ENCODE measurements at places on chromosomes 2 and 18.

DNA sequence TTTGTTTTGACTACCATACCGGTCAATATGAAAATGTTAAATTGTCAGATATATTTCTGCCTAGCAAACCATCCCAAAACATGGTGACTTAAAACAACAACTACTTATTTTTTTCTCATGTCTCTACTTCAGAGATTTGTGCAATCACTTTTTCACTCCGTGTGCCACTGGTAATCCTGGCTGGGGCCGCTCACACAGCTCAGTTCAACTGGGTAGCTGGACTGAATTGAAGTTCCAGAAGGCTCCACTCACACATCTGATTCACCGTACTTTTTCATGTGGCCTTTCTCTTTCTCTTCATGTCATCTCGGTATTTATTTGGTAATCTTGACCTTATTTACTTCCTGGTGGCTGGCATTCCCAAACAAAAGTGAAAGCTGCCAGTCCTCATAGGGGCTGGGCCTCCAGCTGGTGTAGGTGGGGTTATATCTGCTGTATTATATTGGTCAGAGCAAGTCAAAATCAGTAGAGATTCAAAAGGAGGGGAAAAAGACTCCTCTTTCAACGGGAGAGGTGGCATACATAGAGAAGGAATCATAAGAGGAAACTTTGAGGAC is 513.9 kb upstream of the NXPH2 start:
- no peak for DNase-seq

DNA sequence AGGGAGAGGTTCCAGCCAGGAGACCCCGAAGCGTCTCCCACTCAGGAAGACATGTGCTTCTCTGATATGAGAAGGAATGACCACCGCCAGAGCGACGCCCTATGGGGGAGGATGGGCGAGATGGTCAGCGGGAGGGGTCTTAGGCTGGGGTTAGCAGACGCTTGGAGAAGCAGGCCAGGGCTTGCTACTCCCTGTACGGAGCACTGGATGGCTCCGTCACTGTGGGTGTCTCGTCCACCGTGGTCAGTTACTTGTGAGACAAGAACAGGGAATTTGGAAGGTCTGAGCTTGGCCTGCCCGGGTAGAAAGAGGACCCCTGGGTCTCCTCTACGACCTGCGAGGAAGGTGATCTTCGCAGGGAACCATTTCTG is 39.8 kb downstream of the TMEM18 start:
- no peak for DNase-seq

- DNase-seq: no peak
These were observed 63.0 kb downstream of the NPAS2 start for GRCh38 chr2:100882645-100883613.

DNA sequence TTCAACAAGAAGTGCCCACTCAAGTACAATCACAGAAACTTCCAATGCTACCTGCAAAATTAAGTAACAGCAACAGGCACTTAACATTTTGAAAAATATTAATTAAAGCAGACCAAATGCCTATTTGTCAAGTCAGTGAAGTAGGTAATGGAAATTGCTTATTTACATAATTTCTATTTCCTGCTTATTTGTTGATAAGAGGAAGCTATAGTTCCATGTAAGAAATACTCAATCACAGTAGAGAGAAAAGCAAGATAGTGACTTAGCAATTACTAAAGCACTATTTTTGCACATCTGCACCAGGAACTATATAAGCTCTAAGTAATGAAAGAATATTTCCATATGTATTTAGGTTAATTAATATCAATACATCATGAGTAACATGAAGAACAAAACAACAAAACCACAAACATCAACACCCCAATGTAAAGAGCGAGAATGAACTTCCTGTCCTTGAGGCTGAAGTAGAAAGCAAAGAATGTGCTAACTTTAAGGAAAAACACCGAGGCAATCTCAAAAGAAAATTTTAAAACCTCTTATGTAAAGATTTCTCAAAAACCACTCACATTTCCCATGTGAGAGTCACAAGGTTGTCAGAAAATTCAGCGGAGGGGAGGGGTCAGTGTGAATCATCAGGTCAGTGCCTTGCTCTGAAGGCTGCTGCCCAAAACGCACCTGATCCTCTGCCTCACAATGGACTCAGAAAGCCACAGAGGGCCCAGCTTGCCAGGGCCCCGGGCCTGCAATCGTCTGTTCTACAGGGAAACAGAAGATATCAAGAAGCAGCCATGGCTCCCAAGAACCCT is 12.5 kb downstream of the NPC1 start:
- no peak for DNase-seq

DNA sequence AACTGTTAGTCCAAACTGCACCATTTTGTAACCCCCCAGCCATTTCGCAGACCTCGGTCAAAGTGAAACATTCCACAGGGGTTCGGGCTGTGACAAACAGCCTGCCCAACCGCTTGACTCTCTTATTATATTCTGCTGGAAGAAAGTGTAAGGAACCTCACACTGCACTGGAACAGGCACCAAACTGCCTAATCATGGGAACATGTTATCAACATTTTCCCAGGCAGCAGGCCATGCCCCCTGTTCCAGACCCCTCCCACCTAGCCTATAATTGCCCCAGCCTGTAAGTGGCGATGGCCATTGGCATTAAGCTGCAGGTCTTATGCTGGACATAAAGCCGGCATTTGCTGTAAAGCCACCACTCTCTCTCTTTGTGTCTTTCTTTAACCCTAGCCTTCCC is 16.9 kb downstream of the LYG2 start:
- no peak for DNase-seq

DNA sequence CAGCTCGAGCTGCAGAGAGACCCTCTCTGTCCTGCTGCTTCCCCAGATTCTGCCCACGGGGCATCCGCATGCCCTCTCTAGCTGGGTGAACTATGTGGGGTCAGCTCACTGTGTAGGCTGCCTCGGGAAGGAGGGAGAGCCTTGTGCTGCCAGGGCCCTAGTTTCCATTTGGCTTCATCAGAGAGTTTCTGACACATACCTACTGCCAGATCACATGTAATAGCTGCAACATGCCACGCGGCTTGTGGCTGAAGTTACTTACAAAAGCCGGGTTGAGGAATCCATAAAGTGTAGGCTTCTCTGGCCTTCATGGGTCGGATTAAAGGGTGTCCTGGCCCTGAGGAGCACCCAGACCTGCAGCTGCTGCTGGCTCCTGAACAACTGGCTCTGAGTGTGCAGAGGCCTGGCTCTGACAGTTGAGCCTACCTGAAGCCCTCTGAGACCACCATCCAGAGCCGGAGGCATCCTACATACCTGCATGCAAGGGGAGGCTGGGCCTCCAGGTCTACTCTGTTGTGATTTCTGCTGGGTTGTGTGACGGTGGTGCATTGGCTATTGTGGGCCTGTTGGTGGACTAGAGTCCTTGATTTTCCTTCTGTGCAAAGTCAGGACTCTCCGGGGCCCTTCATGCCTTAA is 130.0 kb downstream of the SH3RF3 start:
- no peak for DNase-seq

- DNase-seq: no peak
These were observed 489 bp downstream of the TRMT61B start for GRCh38 chr2:28869494-28870145.

- DNase-seq: no peak
These were observed 14.3 kb downstream of the KCNG2 start for GRCh38 chr18:79812052-79812451.

DNA sequence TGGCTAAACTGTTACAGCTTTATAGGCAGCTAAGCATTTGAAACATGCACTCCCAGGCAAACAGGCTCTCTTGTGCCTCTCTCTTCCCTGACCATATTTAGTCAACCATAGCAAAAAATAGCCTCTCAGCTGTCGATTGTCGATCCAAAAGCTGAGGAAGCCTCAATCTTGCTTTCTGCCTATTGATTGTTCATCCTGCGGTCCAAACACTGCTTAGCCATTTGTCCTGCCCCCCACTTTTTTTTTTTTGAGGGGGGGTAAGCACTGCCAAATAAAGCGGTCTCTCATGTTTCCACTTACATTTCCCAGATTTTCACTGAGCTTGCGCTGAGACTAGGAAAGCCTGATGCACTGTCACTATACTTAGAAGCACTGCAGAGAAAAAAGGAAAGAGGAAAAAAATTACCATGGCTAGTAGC is 90.8 kb downstream of the MIB1 start:
- no peak for DNase-seq

- DNase-seq: no peak
These were observed 70.6 kb upstream of the EPAS1 start for GRCh38 chr2:46226620-46227019.

DNA sequence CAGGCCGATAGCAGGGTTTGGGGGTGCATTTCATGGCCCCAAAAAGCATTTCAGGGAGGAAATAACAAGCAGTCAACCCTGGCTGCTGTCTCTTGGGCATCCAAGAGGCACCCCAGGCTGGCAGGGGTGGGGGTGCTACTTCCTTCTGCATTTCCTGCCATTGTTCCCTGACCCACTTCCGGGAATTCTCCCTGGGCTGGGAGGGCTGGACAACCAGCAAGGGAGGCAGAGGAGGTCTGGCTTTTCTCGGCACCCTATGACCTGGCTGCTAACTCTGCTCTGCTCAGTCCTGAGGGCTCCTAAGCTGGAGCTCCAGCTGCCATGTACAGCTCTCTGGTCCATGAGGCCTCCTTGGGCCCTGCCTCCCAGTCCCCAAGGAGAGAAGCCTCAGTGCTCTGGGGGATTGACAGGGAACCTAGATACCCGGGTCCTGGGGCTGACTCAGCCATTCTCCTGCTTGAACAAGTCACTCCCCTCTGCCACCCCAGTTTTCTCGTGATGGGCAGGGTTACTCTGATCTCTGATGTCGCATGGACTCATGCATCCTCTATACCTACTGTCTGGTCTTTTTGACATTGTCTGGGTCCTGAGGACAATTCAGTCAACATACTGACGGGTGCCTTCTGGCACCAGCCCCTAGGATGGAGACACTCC is 47.2 kb downstream of the DYSF start:
- no peak for DNase-seq

- DNase-seq: no peak
These were observed 39.7 kb downstream of the CDC42EP3 start for GRCh38 chr2:37631698-37632097.

GRCh38 chr2:35033748-35034147 is 1321.8 kb upstream of the CRIM1 start:
- no peak for DNase-seq

- no peak for DNase-seq
These were observed 287.1 kb upstream of the ID2 start for GRCh38 chr2:8394569-8395359.

- no peak for DNase-seq
These were observed at the start of gene SERPINB7 for GRCh38 chr18:63775166-63775730. Gene SERPINB7 (plus strand): TSS chr18:63775418. CDS start chr18:63782373, 6,955 bp downstream.

GRCh38 chr2:73111073-73112025 is 1.4 kb downstream of the RAB11FIP5 start:
- DNase-seq: no peak

- DNase-seq: no peak
These were observed 217.9 kb downstream of the NAPG start for GRCh38 chr18:10743766-10744165.

GRCh38 chr18:25497151-25497794 is 145.3 kb upstream of the ZNF521 start:
- no peak for DNase-seq

DNA sequence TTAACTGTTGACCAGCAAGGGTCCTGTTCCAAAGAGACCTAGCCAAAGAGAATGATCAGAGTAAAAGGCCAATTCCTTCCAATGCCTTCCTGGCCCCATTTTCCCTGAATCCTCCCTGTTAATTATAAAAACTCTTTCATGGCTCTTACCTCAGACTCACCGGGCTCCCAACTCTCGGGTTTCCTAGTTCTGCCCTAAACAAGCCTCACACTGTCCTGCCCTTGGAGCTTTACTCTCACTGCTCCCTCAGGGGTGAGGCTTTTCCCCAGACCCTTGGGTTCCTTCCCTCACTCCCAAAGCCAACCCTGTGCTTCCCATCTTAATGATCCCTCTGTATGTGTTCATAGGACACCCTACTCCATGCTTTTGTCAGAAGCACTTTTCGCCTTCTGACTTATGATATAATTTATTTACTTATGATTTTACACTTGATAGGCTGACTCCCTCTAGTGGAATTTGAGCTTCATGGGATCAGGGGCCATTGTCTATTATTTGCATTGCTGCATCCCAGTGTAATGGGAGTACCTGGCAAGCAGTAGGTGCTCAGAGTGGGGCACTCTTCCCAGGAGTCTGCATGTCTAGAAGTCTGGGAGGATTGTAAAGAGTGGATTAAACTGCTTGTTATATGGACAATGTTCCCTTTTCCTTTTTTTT is 29.9 kb upstream of the ZNG1B start:
- DNase-seq: no peak

Measured in cerebellar nuclear complex (tissue), 1 donor.